ENCODE measurements at places on chromosomes 13 and 19.

DNA sequence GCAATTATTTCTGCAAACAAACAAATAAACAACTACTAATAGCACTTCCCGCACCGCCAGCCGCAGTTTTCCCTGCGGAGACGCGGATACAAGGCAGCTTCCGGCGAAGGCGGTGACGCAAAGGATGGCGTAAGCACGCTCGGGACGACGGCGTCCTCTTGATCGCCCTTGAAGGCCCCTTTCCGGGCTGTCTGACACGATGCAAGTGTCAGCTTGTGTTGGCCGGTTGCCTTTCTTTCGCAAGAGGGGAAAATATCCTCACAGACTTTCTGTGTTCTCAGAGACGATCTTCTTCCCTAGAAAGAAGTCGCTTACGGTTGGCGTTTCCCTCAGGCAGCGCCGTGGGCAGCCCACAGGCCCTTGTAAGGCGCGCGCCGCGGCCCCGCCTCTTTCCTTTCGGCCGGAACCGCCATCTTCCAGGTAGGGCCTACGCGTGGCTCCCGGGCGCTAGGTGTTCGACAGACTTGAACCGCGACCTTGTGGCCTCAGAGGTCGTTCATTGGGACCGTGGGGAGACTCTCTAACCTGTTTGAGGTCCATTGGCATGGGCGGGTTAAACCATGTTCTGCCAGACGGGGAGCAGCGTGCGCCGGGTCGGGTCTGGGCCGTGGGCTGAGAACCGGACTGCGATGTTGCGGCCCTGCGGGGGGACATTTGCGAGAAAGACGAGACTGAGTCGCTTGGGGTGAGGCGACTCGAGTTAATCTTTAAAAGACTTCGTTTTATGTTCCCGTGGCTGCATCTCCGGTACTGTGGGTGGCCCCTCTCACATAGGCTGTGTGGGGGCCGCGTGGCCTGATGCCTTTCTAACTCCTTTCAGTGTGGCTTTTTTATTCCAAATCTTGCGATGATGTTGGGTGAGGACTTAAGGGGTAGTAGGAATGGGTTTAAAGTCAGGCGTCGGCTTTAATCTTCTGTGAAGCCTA lies at the start of gene RPL21:
Gene RPL21 (plus strand): TSS at position 393 of the 926 bp plus-strand sequence. CDS start 2,219 bp downstream, outside the sequence.
- peak; percentile 78 for DNase-seq

DNA sequence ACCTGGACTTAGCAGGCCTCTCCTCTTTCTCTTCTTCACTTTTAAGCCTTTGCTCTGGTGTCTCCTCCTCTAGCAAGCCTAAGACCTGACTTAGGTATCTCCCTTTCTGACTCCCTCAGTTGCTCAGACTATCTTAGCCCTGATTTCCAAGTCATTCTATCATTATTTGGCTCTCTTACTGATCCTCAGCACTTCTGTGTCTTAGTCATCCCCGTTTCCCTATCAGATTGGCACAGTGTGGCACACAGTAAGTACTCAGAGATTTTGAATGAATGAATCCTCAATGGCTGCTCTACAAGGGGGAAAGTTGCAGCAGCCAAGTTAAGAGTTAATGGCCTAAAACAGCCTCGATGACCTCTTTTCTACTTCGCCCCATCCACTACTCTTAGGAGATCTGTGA lies 8.2 kb downstream of the KCTD12 start:
- no peak for DNase-seq

DNA sequence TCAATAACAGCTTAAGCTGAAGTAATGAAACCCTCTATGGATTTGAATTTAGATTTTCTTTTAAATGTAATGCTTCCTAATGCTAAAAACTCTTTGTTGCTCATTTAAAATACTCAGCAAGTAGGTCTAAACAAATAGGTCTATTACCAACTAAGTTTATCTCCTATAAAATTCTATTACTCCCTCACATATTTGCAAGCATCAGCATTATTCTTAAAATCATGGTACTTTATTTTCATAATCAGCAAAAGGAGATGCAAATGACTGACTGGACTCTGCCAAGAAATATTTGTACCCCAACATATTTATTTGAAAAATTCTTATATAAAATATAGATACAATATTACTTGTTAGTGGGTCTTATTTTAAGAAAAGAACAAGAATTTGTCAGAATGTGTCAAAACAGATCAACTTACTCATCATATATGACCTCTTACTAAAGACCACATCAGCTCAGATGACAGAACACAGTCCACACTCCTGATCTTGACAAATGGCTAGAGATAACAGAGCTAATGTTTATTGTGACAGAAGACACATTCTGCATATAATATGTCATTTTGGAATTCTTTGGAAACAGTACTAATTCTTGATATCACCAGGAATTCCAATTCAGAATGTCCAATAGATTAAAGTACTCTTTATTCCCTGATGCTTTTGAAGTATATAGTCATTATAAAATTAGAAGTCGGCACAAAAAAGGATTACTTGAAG lies 704.6 kb upstream of the PCDH9 start:
- DNase-seq = no peak

DNA sequence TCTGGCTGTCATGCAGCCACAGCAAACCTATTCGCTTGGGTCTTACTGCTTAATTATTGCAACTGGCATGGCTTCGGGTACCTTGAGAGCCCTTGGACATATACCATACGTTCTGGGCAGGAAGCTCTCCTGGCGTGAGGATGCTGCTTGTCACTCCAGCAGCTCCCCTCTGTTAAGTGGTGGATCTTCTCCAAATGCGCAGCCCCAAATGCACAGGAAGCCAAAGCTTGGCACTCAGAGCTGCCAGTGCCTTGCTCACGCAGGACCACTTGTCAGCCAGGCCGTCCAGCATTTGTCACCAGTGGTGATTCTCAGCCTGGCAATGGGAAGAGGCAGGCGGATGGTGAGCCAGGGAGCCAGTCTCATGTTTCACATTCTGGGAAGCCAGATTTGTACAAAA lies 158.6 kb downstream of the KATNAL1 start:
- DNase-seq = no peak

DNA sequence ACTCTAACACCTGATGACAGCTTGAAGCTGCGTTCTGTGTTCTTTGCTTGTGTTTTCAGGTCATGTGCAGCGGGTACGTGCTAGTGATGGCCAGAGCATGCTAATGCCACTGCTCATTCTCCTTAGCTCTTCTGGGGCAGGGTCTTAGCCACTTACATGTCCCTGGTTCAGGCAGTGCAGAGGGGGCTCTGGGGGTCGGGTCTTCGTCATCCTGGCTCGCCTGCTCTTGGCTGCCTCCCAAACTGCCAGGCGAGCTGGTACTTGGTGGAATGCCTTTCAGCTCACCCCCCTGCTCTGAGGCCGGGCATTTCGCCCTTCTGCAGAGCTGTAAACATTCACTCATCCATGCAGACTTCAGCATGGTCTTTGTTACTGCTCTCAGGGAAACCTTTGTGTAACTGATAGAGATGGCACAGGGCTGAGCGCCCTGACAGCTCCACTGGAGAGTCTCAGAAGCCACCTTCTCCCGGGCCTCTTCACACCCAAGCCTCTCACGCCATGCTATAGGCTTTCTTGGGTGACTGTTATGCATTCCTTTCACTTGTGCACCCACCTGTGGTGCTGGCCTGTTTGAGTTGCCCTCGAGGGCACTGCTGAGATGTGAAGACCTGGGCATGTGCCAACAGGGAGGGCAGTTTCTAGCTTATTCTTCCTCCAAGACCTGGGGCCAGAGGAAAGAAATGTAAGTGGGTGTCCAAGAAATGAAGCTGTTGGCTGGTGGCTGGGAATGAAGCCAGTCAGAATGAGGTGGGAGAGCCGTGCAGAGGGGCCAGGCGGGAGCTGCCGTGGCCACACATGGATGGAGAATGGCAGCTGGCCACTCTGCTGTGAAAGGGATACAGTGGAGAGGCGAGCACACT lies 24.4 kb downstream of the FAM124A start:
- no peak for DNase-seq

DNA sequence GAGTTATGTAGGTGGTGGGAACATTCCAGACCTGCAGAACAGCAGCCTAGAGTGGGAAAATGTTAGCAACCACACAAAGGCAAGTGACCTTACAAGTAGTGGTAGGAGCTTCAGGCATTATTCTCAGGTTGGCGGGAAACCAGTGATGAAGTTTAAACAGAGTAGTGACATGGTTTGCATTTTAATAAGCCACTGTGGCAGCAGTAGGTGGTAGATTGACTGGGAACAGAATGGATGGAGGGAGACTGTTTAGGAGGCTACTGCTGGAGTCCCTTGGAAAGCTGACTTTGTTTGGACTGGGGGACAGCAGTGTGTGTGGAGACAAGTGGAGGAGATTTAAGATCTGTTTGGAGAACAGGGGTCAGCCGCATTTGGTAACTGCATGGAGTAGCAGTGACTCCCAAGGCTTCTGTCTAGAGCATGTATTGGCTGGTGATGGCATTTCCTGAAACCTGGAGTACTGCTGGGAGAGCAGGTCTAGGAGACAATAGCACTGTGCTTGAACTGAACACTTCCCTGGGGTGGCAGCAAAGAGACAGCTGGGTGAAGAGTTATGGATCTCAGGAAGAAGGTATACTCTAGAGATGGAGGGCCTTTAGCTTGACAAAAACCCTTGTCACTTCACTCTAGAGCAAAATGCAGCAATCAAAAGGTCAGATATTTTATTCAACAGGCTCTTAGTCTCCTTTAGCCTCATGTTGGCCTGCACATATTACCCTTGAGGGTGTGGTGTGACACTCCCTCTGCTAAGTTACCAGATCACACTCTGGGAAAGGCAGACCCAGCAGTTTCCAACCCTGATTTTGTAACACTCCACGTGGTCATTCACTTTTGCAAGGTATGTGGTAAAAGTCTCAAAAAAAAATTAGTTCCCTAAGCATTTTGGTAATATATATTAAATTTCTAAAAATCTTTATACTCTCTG lies 70.3 kb downstream of the DHRS12 start:
- no peak for DNase-seq

- DNase-seq = no peak
These were observed 20.9 kb downstream of the KLHL26 start for GRCh38 chr19:18657590-18658365.

GRCh38 chr13:49536144-49536873 lies 40.6 kb downstream of the PHF11 start:
- no peak for DNase-seq

DNA sequence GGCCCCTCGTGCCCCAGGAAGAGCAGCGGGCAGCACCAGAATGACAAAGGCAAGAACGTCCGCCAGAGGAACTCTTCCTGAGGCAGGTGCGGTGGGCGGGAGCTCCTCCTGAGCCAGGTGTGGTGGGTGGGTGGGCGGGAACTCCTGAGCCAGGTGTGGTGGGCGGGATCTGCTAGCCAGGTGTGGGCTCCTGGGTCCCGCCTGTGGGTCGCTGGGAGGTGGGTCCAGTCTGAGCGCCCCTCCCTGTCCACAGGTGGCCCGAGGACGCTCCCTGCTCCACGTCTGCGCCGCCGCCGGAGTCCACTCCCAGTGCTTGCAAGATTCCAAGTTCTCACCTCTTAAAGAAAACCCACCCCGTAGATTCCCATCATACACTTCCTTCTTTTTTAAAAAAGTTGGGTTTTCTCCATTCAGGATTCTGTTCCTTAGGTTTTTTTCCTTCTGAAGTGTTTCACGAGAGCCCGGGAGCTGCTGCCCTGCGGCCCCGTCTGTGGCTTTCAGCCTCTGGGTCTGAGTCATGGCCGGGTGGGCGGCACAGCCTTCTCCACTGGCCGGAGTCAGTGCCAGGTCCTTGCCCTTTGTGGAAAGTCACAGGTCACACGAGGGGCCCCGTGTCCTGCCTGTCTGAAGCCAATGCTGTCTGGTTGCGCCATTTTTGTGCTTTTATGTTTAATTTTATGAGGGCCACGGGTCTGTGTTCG lies 7.0 kb upstream of the HCN2 start:
- DNase-seq = no peak

- no peak for DNase-seq
These were observed 14.7 kb downstream of the NOVA2 start for GRCh38 chr19:45958769-45959516.

- DNase-seq = no peak
These were observed 4.2 kb downstream of the ATP4A start for GRCh38 chr19:35559281-35559659.

GRCh38 chr13:40275636-40276035 lies 390.8 kb downstream of the FOXO1 start:
- no peak for DNase-seq

DNA sequence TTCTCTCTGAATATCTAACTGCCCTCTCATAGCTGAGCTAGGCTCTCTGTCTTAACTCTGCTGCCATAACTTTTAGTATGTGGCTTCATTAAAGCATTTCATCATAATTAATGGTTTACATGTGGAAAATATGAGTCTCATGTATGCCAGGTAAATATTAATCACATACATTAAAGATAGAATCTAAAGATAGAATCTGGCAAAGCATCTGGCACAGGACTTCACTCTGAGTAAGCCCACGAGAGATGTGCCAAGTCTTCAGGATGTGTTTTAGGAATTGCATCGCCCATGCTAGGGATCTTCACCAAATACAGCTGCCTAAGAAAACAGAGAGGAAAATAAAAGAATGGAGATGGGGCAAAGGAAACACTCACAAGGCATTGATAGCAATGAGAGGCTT lies 285.8 kb downstream of the DIAPH3 start:
- no peak for DNase-seq

DNA sequence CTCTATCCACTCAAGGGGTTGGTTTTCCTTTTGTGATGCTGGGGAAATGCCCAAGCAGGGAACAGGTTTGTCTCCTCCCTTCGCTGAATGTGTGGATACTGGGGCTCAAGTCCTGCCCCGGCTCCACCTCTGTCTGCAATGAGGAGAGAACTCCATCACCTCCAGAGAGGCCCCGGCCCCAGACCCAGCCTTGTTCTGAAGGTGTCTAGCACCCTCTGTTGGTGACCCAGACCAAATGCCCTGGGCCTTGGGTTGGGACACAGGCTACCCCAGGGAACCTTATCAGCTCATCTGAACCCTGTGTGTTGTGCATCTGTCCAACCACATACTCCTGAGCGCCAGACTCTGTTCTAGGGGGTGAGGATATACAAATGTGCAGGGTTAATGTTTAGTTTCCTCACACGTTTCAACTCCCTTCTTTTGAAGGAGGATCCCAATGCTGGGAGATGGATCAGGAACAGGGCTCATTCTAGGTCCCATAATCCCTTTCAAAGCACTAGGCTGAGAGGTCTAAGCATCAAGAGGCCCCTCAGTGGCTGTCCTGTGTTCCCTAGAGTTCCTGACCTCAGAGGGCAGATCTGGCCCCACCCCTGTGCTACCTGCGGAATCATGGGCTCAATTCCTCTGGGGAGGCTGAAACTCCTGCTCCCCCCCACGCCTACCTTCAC lies 112.5 kb upstream of the SLC7A1 start:
- DNase-seq = peak; percentile 14

GRCh38 chr13:55038230-55038629 lies 2009.6 kb downstream of the OLFM4 start:
- no peak for DNase-seq

DNA sequence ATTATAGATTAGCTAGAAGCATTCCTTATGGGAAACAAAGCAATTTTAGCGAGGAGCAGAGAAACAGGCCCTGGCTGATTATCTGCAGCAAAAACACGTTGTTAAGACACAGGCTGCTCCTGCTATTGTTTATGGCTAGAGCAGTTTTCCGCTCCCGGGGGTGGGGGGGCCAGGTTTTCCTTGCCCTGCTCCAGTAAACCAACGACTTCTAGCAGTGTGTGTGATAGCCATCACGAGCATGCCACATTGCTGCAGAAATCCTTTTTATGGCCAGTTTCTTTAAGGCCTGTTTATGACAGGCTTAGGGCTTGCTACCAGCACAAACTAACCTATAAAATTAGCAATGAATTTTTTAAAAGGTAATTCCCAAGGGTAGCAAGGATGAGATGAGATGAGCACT lies 18.4 kb upstream of the IL17D start:
- no peak for DNase-seq

- DNase-seq = no peak
These were observed 35.4 kb downstream of the PAN3 start for GRCh38 chr13:28173793-28174192.

GRCh38 chr13:58852076-58852475 lies 1220.5 kb downstream of the PCDH17 start:
- no peak for DNase-seq
